ENCODE measurements at places on chromosomes 6 and 20.
A peak's percentile ranks its signal among the peaks of the same experiment; 100 is the strongest.

DNA sequence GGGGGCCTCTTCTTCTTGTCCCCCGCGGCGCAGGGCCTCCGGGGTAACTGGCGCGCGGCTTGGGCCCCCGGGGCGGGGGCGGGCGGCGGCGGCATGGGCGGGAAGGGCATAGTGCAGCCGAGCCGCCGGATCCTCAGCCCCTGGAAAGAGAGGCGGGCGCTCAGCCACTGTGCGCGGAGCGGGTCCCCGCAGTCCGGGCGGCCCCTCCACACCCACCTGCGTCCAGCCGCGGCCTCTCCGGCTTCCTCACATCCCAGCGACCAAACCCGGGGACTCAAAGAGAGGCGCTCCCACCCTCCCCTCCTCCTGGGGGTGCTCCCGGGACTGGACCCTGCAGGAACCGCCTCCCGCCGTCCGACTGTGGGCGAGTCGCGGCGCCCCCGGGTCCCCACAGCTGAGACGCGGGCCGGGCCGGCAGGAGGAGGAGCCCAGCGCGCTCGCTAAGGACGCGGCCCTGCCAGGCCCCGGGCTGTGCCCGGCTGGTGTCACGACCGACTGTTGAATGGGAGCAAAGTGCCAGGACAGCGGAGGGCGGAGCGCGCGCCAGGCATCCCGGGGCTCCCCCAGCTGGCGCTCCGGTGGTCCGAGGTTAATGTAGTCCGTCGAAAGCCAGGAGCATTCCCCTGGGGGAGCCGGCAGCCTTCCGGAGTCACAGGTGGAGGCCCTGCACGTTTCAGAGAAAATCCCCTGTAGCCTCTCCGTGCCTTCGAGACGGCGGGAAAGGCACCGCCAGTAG, at the start of gene PRR18:
TSS of gene PRR18 (minus strand) at position 360 of the 736 bp plus-strand sequence. CDS start at position 110, 250 bp downstream.
- no peak within 1 kb of the TSS for H3K27ac ChIP-seq
- DNase-seq, result no peak
- H3K4me3 ChIP-seq, result no peak within 1 kb of the TSS
- H3K27me3 ChIP-seq, result no peaks in the 10 kb centered on the region
- no peaks in the 10 kb centered on the region for H3K36me3 ChIP-seq

GRCh38 chr20:14235355-14235754, 102.1 kb downstream of the FLRT3 start:
- no peaks in the 10 kb centered on the region for H3K4me1 ChIP-seq
- no peaks in the 10 kb centered on the region for H3K36me3 ChIP-seq
- H3K4me3 ChIP-seq, result no peak overlapping the region
- H3K27ac ChIP-seq, result no peak overlapping the region
- H3K27me3 ChIP-seq, result no peaks in the 10 kb centered on the region

GRCh38 chr6:151842816-151843215, 35.3 kb downstream of the ESR1 start:
- H3K4me3 ChIP-seq, result no peak overlapping the region
- H3K4me1 ChIP-seq, result no peaks in the 10 kb centered on the region
- H3K27ac ChIP-seq, result no peak overlapping the region
- peaks cover 5% of the 10 kb centered on the region for H3K27me3 ChIP-seq

- H3K4me1 ChIP-seq, result no peaks in the 10 kb centered on the region
- no peaks in the 10 kb centered on the region for H3K36me3 ChIP-seq
- no peaks in the 10 kb centered on the region for H3K27me3 ChIP-seq
- H3K27ac ChIP-seq, result no peak overlapping the region
- no peak overlapping the region for H3K4me3 ChIP-seq
These were observed 301.2 kb downstream of the PLCB1 start for GRCh38 chr20:8433291-8433690.

DNA sequence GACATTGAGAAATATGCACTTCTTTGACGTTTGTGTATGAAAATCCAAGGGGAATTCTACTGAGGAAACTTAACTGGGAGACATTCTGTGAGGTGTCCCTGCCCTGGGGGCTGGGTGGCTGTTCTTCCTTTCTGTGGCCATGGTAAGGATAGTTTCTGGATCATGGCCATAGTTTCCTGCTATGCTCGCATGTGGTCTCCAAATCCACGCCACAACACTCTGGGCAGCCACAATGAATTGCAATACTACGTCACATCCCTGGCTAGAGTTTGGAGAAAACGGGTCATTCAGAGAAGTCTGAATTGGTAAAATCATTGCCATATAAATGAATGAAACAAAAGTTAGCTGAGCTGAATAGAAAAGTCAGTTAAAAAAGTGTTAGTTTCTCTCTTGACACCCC, 230.6 kb downstream of the UTRN start:
- no peaks in the 10 kb centered on the region for H3K27me3 ChIP-seq
- H3K36me3 ChIP-seq, result no peaks in the 10 kb centered on the region
- no peaks in the 10 kb centered on the region for H3K4me1 ChIP-seq
- no peak for DNase-seq
- H3K4me3 ChIP-seq, result no peak overlapping the region

DNA sequence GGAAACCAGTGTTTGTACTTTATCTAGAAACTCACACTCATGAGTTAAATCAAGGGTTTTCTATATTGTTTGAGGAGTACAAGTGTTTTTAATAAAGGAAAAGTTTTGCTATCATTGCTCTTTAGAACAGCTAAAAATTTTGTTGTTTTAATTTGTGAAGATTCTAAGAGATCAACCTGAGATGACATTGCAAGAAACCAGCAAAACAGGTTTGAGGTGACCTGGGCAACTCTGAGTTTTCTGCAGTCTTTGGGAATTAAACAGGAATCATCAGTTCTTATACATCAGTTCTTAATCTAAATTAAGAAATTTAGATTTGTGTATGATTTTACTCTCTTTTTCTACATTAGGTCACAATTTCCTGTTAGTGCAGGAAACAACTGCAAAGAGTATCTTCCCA, 114.5 kb downstream of the JAG1 start:
- H3K36me3 ChIP-seq, result no peaks in the 10 kb centered on the region
- H3K4me1 ChIP-seq, result peaks cover 43% of the 10 kb centered on the region
- peak overlapping the region; percentile 56 for H3K27ac ChIP-seq
- DNase-seq, result no peak

GRCh38 chr6:123994168-123994567, 190.5 kb downstream of the NKAIN2 start:
- no peak overlapping the region for H3K4me3 ChIP-seq
- H3K36me3 ChIP-seq, result no peaks in the 10 kb centered on the region
- H3K4me1 ChIP-seq, result no peaks in the 10 kb centered on the region
- DNase-seq, result no peak

DNA sequence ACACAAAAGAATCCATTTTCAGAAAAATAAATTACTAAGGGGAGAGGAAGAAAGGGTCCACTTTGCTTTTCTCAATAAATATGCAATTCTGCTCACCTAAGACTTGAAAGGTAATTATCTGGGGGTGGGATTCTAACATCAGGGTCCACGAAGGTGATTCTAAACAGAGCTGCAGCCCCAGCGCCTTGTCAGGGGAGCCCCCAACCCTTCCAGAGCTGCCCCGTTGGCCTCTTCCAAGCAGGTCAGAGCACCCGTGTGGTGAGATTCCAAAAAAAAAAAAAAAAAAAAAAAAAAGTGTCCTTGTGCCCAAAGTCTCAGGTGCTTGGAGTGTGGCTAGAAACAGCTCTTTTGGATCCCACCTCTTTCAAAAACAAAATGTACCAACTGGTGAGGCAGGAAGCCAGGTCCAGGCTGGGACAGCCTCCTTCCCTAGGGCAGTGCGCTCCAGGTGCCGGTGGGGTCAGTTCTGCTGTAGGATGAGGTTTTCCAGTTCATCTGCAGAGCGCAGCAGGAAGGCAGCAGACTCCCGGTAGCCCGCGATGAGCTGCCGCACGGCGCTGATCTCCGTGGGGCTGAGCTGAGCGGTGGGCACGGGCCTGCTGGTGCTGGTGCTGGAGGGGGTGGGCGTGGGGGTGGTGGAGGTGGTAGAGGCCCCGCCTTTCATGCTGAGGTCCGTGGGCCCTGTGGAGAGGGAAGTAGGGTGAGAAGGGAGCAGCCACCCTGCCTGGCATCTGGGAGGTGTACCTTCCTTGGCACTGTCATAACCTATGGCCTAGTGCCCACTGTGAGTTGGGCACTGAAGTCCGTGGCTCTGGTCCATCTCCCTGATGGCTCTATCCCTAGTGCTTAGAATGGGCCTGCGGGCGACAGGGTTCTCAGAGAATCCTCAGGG, 89.3 kb downstream of the ASXL1 start:
- H3K4me3 ChIP-seq, result no peak overlapping the region
- H3K36me3 ChIP-seq, result peaks cover 3% of the 10 kb centered on the region
- H3K27me3 ChIP-seq, result no peaks in the 10 kb centered on the region
- no peak for DNase-seq
- H3K4me1 ChIP-seq, result no peaks in the 10 kb centered on the region

- H3K36me3 ChIP-seq, result no peaks in the 10 kb centered on the region
- H3K27ac ChIP-seq, result peak overlapping the region; percentile 46
- no peaks in the 10 kb centered on the region for H3K27me3 ChIP-seq
- H3K4me3 ChIP-seq, result no peak overlapping the region
These were observed 3.4 kb downstream of the HSPA1B start for GRCh38 chr6:31830886-31831335.

DNA sequence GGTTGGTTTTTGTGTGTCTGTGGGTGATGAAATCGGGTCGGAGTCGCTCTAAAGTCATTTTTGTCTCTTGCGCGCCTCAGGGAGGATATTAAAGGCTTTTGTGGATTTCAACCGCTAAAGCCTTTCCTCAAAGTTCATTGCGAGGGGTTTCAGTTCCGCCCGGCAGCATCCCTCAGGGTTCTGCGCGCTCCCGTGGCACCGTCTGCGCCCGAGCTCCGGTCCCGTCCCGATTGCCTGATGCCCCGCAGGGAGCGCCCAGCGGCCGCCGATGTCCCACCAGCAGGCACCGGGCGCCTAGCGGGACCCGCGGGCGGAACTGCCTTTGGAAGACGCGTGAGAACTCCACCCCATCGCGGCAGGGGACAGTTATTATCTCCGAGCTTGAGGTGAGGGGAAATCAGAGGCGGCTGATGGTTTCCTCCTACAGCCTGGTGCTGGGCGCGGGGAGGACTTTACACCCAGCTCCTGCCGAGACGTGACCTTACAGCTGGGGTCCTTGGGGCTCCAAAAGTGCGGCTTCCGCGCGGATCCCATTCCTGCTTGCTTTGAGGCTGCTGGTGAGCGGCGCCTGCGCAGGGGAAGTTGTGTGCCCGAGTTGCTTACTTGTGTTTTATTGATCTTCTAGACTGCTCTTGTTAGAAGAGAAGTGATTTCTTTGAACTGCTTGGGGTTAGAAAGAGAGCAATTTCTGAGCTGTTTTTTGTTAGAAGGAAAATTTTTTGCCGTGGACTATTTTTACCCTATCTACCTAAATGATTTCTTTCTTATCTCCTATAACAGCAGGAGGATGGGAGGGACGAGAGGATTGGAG, 27.1 kb downstream of the ULBP1 start:
- H3K4me3 ChIP-seq, result no peak overlapping the region
- no peaks in the 10 kb centered on the region for H3K36me3 ChIP-seq
- H3K27ac ChIP-seq, result no peak overlapping the region
- H3K4me1 ChIP-seq, result no peaks in the 10 kb centered on the region

DNA sequence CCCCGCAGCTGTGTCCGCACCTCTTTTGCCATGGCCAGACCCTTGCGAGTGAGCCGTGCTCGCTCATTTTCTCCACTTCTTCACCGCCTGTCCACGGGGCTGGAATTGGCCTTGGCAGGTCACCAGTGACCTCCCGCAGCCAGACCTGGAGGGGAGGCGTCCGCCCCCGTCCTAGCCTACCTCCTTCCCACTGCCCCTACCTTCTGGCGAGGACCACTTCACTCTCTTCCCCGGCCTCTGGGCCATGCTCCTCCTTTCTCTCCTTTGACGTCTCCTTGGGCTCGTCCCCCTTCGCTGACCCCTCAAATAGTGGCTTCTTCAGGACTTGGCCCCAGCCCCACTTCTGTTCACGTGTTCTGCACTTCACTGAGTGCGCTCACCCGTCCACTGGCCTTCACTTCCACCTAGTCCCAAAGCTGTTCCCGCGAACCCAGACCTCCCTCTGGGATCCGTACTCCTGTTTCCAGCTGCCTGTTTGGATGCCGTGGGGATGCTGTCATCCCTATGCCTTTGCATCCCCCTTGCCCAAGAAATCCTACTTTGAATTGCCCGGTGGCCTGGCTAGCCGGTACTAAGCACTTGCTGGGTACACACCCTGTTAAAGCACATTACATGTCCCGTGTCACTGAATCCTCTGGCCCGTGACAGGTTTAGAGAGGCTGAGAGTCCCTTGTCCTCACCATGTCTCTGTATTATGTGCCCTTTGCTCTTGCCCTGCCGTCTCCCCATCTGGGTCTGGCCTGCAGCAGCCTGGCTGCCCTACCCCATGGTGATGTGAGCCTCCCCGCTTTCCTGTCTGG, 33.0 kb downstream of the SPATA2 start:
- no peaks in the 10 kb centered on the region for H3K27me3 ChIP-seq
- H3K4me1 ChIP-seq, result no peaks in the 10 kb centered on the region
- no peak for DNase-seq
- H3K27ac ChIP-seq, result no peak overlapping the region

- DNase-seq, result no peak
- no peak overlapping the region for H3K27ac ChIP-seq
- no peaks in the 10 kb centered on the region for H3K4me1 ChIP-seq
- no peaks in the 10 kb centered on the region for H3K27me3 ChIP-seq
These were observed 894.7 kb downstream of the C6orf118 start for GRCh38 chr6:164414695-164415094.

DNA sequence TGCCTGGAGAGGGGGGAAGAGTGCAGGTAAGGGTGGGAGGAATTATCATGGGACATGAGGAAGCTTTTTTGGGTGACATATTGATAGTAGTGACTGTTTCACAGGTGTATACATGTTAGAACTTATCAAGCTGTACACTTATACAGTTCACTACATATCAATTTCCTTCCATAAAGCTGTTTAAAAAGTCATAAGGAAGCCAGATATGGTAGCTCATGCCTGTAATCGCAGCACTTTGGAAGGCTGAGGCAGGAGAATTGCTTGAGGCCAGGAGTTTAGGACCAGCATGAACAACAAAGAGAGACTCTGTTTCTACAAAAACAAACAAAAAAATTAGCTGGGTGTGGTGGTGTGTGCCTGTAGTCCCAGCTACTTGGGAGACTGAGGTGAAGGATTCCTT, 21.7 kb downstream of the ZSCAN12 start:
- H3K4me3 ChIP-seq, result no peak overlapping the region
- no peak overlapping the region for H3K27ac ChIP-seq
- no peak for DNase-seq
- H3K4me1 ChIP-seq, result peaks cover 3% of the 10 kb centered on the region
- no peaks in the 10 kb centered on the region for H3K36me3 ChIP-seq
- H3K27me3 ChIP-seq, result no peaks in the 10 kb centered on the region

GRCh38 chr6:163883984-163884383, 469.5 kb downstream of the QKI start:
- H3K27me3 ChIP-seq, result no peaks in the 10 kb centered on the region
- DNase-seq, result no peak
- H3K27ac ChIP-seq, result no peak overlapping the region
- no peaks in the 10 kb centered on the region for H3K4me1 ChIP-seq
- H3K36me3 ChIP-seq, result no peaks in the 10 kb centered on the region

DNA sequence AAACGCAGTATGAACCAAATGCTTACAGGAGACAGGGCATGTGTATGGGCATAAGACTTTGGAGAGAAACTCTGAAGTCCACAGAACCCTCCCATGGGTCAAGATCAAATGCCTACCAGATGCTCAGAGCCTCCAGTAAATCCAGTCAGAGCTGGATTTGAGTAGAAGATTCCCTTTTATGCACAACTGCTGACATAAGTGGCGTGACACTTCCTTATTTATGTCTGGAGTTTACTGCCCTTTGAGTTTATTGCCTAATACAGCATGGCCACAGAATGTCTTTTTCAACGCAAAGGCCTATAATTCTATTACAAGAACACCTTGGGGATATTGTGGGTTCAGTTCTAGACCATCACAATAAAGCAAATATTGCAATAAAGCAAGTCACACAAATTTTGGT, 220.0 kb upstream of the FOXQ1 start:
- no peaks in the 10 kb centered on the region for H3K27me3 ChIP-seq
- no peak overlapping the region for H3K27ac ChIP-seq
- no peaks in the 10 kb centered on the region for H3K36me3 ChIP-seq
- DNase-seq, result no peak
- H3K4me3 ChIP-seq, result no peak overlapping the region
- no peaks in the 10 kb centered on the region for H3K4me1 ChIP-seq
